Activated naive CD4-positive, alpha-beta T cell (primary cell): ENCODE measurements at places on chromosomes 5 and 9.

GRCh38 chr5:179488491-179488890, 61.9 kb upstream of the RUFY1 start:
- DNase-seq: no peak

DNA sequence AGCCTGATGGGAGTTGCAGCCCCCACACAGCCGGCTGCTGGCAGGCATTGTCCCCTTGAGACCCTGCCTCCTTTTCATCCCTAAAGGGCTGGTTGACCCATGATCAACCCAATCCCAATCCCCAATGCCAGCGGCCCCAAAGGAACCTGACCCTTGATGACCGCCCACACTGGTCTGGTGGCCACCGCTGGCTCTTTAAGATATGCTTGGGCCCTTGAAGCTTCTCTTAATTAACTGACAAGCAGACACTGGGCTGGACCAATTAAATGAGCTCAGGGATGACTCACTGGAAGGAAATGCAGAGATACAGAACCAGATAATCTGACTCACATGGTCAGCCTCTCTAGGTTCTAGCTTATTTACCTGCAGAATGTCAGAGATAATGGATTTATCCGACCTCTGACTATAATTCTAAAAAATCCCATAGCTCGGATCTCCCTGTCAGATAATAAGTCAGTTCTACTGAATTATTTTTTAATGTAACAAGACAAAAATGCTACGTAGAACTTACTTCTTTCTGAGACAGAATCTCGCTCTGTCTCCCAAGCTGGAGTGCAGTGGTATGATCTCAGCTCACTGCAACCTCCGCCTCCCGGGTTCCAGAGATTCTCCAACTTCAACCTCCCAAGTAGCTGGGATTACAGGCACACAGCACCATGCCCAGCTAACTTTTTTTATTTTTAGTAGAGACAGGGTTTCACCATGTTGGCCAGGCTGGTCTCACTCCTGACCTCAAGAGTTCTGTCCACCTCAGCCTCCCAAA, 11.1 kb upstream of the MLANA start:
- DNase-seq: no peak

- DNase-seq: no peak
These were observed 97.6 kb upstream of the FANCC start for GRCh38 chr9:95415158-95415557.

DNA sequence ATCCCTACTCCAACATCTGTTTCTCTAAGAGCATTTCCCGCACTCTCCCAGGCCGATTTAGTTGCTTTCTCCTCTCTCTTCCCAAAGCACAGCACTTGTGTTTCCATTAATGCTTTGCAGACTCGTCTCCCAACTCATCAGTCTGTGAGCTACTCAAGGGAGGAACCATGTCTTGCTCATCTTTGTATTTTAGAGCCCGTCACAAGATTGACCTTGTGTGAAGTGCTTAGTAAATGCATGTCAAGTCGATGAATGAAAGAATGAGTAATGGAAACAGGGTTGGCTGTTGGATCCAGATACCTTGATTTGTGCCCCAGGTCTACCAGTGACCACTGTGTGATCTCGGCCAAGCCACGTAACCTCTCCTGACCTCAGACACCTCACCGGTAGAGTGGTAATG, 99.3 kb downstream of the KLF4 start:
- no peak for DNase-seq

GRCh38 chr9:33465596-33466564, 7.8 kb downstream of the NOL6 start:
- DNase-seq: no peak

- DNase-seq: no peak
These were observed 25.3 kb downstream of the AP3B1 start for GRCh38 chr5:78269088-78269703.

GRCh38 chr9:69554945-69555344, 117.2 kb downstream of the APBA1 start:
- DNase-seq: no peak

DNA sequence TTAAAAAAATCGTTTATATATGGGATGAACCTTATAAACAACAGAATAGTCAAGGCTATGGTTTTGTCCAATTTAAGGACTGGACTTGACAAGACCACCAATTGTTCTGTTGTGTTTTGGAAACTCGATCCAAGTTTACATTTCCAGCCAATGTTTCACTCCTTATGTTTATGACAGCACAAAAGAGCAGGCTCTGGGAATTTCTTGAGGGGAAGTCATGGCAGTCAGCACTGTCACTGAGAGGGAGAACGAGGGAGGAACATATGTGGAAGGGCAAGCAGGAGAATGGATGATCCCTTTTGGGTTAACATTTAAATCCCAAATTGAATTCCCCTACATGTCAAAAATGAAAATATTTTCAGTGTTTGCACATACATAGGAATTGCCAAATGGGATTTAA, 292.5 kb downstream of the MARCHF11 start:
- no peak for DNase-seq

GRCh38 chr5:68839019-68839552, 254.7 kb upstream of the SLC30A5 start:
- DNase-seq: no peak

GRCh38 chr5:160976181-160976580, 124.2 kb upstream of the ATP10B start:
- no peak for DNase-seq

- DNase-seq: no peak
These were observed 12.6 kb upstream of the ACSL6 start for GRCh38 chr5:132024117-132024435.

GRCh38 chr5:96374653-96375052, 58.4 kb downstream of the PCSK1 start:
- no peak for DNase-seq

DNA sequence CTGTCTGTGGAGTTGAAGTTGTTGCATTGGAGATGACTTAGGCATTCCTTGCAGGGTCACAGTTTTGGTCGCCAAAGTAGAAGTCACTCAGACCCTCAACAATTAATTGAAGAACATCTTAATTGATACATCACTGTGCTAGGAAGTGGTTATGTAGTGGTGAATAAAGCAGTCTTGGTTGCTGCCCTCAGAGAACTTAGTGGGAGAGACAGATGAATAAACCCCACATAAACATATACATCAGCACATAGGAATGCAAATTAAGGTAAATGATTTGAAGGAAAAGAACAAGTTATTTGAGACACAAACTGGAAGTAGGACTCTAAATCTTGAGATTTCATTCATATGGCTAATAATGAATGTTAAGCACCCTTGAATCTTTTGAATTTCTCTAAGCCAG, 25.7 kb downstream of the FAM174A start:
- DNase-seq: no peak

DNA sequence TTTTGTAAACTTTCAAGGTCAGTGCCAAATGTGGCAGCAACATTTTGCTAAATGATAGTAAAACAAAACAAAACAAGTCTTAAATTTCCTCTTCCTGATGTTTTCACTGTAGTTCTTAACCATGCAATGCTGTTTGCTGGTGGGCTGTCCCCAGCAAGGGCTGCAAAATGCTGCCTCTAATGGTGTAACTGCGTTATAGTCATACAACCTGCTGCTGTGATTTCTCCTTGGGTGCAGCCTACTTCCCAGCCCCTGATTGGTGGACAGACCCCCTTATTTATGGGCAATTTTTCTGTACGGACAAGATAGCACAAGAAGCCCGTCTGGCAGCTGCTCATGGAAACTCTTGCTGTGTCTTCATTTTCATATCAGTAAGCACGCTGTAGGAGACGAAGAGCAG, 26.6 kb upstream of the PIP5K1B start:
- no peak for DNase-seq

- no peak for DNase-seq
These were observed 21.7 kb upstream of the SPINK7 start for GRCh38 chr5:148290271-148291195.

DNA sequence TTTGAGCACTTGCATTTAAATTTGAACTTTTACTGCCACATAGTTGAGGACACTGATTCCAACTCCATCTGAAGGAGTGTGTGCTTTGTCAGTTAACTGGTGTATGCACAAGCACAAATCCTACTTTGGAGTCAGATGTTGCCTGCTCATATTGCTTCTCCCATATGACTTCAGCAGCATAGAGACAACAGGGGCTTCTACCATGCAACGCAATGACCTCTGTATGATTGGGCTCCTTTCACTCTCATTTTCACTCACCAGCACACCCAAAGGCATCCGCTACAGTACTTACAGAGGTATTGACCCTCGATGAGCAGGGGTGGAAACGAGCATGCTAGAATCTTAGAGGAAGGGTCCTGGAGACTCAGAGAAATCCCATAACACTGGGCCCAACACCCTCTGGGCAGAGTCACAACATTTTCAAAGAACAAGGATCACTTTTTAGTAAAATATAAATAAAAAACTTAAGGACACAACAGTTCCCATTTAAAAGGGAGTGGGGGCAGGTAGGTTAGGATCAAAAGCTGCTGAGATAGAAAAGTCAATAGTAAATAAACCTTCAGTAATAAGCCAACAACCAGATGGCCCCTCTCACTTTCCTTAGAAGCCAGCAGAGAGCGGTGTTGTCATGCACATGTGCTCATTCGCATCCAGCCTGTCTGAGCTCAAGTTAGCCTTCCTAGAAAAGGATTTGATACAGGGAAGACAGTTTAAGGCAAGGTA, 203.8 kb downstream of the SNCAIP start:
- DNase-seq: no peak

- no peak for DNase-seq
These were observed 2.4 kb downstream of the POLR3G start for GRCh38 chr5:90477073-90477472.

- DNase-seq: no peak
These were observed 25.0 kb downstream of the SH3TC2 start for GRCh38 chr5:149037817-149038216.

DNA sequence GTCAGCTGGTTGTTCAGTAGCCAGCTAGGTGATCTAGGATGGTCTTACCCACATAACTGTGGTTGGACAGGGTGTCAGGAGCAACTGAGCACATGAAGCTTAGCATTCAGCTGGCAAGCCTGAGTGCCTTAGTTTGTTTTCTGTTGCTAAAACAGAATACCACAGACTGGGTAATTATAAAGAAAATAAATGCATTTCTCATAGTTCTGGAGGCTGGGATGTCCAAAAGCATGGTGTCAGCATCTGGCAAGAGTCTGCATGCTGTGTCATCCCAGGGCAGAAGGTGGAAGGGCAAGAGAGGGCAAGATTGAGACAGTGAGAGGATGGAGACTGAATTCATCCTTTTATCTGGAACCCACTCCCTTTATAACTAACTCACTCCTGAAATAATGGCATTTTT, 921.5 kb downstream of the TLE4 start:
- no peak for DNase-seq

GRCh38 chr5:157743163-157744050, at the start of gene LSM11:
Gene LSM11, plus strand, starts transcription at chr5:157743712. Its CDS starts 39 bp downstream, at chr5:157743751.
- DNase-seq: peak; percentile 78

DNA sequence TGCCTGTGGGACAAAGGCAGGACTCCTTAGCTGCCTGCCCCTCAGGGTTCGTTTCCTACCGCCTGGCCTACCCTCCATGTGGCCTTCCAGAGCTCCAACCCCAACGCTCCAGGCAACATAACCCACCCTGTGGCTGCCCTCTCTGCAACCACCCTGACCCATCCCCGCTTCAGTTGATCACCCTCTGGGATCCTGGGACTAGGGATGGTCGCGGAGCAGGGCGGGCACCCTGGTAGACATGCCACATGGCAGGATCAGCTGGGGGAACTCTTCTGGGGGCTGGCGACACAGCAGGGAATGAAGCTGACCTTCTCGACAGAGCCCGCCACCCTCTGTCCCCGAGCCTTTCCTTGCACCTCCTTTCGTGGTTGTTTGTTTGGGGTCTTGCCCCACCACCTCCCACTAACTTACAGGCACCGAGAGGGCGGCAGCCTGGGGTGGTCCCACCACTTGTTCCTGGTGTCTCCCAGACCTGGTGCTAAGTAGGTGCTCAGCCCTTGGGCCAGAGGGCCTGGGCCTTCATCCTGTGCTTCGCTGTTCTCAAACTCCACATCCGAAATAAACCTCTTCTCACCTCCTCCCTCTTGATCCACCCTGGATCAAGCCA, 243.1 kb downstream of the PBX3 start:
- DNase-seq: no peak

DNA sequence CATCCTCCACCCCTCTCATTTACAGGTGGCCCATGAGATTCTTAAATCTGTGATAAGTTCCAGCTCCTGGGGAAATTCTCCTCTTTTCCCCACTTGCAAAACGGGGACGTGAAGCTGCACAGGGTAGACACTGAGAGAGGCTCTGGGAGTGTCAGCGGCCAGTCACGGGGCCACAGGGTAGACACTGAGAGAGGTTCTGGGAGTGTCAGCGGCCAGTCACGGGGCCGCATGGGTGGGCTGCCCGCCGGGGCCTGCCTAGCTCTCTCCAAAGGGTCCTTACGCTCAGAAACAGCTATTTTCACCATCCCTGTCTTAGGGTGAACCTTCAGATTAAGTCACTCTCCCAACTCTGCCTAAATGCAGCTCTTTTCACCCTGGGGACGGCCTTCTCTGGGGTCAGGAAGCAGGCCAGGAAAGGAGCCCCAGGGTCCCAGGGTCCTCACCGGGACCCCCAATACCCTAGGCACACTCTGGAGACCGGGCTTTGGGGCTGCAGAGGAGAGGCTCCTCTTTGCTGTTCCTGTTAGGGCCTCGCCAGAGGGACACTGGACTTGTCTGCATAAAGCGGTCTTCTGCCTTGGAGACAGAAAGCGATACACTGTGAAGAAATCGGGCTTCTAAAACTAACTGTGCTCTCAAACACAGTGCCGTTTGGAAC, 1.5 kb downstream of the FAM78A start:
- no peak for DNase-seq

- no peak for DNase-seq
These were observed 254 bp downstream of the STRBP start for GRCh38 chr9:123268199-123268464.

GRCh38 chr9:129206905-129207304, 28.8 kb upstream of the IER5L start:
- no peak for DNase-seq

- no peak for DNase-seq
These were observed 139.3 kb downstream of the RAPGEF6 start for GRCh38 chr5:131495536-131496399.

- DNase-seq: no peak
These were observed 59.1 kb downstream of the GOLM1 start for GRCh38 chr9:86039991-86040860.

DNA sequence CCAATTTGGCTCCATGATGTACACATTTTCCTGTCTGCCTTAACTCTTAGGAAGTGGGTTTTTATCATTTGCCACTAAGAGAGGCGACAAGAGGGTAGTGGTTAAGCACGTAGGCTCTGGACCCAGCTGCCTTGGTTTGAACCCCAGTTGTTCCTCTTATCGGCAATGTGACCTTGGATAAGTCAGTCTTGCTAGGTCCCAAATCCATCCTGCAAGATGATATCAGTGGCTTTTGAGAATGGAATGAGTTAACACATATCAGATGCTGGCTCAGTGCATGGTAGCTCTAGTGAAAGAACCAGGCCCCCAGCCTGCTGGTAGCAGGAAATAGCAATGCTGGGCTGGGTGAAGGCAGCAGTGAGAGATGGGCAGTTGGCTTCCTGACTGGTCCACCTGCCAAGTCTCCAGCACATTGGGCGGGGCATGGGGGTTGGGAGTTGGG, 72.5 kb downstream of the STK10 start:
- DNase-seq: no peak

DNA sequence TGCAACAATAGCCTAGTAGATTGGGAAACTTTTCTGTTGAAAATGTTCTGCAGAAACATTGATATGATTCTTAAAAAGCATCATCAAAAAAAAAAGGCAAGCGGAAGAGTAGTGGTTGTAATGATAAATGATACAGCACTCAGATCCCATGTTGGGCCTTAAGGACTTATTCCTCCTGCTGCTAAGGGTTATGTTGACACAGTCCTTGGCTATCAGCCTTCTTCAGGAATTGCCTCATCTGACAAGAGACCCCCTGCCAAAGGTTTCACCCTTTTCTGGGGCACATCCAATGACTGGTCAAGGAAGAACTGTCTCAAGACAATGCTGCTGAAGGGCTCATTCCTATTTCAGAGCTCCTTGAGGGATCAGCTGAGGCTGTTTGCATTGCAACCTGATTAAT, 44.3 kb upstream of the MAMDC2 start:
- no peak for DNase-seq
